ENCODE measurements at places on chromosomes 3 and 15.

DNA sequence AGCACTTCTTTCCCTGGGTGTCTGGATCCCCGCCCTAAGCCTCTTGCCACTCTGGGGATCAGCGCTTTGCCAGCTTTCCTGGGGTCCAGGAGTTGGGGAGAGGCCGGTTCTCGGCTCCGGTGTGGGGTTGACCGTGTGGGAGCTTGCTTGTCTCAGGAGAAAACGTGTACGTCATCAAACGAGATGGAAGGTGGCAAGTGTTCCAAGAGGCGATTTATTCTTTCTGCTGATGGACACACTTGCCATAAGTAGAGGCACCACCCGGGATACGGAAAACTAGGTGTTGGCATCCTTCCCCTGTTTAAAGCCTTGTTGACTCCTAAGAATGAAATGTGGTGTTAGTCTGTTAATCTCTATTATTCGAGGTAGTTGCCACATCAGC is 295 bp downstream of the ZWILCH start:
- DNase-seq, result no peak

GRCh38 chr15:63396152-63396928 is 14.7 kb upstream of the CA12 start:
- DNase-seq, result no peak

DNA sequence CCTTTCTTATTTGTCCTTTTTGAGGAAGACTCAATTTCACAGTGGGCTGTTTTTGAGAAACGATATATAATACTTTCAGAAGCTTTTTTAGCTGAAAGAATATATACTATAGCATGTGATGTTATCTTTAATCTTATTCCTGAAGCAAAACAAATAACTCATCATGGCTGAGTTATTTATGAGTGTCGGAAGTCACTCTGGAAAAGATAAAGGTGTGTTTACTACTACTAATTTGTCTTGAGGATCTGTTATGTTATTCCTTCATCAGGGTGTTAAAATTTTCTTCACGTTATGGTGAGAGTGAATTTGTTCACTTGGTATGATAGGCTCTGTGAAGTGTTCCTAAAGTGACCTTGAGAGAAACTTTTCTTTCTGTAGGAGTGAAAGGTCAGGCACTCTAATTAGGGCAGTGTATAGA is 4.7 kb downstream of the TCF12 start:
- no peak for DNase-seq

DNA sequence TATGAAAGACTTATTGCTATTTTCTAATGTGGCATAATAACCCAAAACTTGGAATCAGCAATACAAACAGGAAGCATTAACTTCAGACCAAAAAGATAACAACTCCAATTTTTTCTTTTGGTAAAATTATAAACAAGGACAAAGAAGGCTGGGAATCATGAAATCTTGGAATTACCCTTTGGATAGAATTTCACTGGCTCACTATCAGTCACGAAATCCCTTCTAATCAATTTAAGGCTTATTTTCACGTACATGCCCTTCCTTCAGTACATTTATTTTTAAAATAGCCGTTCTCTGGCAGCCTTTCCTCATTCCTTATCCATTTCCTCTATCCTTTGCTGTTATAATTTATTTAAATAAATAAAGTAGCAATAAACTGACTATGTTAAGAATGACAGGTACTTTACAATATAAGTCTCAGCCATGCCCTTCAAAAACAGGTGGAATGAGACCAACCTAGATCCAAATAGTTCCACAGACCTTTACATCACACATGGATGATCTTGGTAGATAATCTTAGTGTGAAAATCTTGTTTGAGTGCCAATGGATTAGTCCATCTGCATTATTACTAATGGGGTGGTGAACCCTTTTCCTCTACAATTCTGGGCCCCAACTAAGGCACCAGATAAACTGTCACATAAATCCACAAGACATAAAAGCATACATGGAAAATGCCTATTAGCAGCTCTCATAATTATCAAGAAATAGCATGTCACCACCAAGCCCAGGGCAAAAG is 38.9 kb downstream of the ABI3BP start:
- DNase-seq, result no peak

- DNase-seq, result no peak
Observed at GRCh38 chr3:191383124-191383523, 52.8 kb upstream of the UTS2B start.

All from sciatic nerve (tissue), 2 donors.